ENCODE measurements at places on chromosomes 13 and 19. TPM values are rescaled to one million over a fixed set of nuclear protein-coding genes. Genes with fewer than 3 reads are reported as not detected.

The SHISA7 gene
- total RNA-seq: not detected

The MYH14 gene
- total RNA-seq: not detected

GRCh38 chr19:33207903-33208302 lies 13.8 kb downstream of the LRP3 start:
- no peak for DNase-seq
- no peaks in the 10 kb centered on the region for H3K27me3 ChIP-seq
- no peak overlapping the region for H3K27ac ChIP-seq
- no peak overlapping the region for H3K4me3 ChIP-seq

DNA sequence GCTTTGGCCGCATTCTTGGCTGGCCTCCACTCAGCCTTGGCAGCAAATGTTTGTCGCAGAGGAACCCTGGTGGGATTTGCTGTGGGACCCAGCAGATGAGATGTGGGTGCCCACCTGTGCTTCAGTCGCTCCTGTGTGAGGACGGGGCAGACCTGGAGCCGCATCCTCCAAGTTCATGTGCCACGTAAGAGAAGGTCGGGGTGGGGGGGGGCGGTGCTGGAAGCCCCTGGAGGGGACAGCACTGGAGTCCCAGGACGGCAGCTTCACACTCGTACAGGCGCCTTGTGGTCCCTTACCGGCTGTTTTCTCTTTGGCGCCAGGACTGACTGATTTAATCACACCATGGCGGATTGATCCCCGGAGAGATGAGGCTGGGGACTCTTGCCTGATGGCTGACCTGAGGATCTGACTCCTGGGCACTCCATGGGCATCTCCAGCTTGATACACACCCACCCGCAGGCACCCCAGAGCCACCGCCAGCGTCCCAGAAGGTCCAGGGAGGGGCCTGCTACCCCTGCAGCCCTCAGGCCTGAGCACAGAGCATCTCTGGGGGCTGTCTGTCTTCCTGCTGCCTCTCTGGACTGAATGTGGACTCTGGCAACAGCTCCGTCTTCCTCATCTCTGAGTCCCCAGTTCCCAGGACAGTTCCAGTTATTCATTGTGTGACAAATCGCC lies 10.0 kb upstream of the GRTP1 start:
- H3K27ac ChIP-seq: no peak overlapping the region
- no peak overlapping the region for H3K4me3 ChIP-seq
- H3K36me3 ChIP-seq: no peaks in the 10 kb centered on the region
- no peaks in the 10 kb centered on the region for H3K4me1 ChIP-seq
- peaks cover 27% of the 10 kb centered on the region for H3K27me3 ChIP-seq
